ENCODE measurements at places on chromosomes 3 and 15.

- DNase-seq: peak; percentile 3
Observed at GRCh38 chr15:70584838-70585706, 178.3 kb downstream of the UACA start.

- DNase-seq: no peak
Observed at GRCh38 chr3:111732252-111732879, 126.7 kb upstream of the PHLDB2 start.

GRCh38 chr3:31514570-31514969 is 18.2 kb upstream of the STT3B start:
- DNase-seq: no peak

DNA sequence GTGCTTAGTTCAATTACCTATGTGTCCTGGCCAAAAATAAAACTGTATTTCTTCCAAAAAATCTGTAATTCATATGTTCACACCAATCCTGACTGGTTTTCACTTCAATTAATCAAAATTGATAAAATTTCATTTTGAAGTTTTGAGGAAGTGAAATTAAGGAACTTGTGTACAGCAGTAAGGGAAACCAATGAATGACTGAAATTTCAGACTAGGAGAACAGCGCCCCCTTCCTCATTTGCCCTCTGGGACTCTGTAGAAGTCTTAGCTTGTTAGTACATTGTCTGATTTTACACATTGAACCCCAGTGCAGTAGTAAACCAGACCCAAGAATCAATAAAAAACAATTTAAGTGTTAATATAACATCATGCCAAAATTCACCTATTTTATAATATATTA is 495.3 kb upstream of the AGTR1 start:
- no peak for DNase-seq

DNA sequence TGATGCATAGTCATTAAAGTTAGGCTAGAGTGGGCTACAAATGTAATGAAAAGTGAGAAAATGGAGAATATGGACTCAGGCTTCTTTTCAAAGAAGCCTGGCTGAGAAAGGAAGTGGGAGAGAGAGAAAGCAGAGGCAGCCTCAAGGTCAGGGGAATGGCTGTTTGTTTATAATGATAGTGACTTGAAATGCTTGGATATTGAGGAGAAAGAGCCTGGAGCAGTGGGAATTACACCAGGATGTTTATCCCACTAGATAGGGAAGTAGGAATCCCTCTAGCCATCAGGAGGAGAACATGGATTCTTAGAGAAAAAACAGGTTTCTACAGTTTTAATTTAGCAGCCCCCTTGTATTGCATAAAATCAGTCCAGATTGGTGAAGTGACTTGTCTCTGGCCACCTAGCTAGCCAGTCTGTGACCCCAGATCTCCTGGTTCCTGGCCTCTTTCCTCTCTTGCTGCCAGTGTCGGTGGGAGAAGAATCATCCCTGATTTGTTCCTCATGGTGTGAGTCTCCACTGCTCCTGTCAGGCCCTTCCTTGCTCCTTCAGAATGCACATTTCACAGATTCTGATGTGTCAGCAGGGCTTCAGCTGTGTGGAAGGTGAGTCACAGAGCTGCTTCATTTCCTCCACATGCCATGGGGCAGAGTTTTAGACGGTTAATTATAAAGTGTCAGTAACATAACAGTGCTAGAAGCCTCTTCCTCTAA is 32.9 kb downstream of the SEMA6D start:
- no peak for DNase-seq

DNA sequence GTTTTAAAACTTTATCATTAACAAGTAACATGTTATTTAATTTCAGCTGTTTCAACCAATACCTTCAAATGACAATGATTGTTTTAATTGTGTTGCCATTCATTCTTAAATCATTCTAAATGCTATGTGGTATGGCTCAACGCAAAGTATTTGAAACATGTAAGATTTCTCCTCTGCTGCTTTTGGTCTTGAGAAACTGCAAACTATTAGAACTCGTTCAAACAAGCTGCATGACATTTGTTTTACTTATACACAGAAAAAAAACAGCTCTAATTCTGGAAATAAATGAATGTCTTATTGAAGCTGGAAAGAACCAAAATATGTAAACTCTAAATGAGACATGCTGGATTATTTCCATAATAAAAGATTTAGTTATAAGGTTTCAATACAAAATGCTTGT is 29.3 kb downstream of the FBN1 start:
- no peak for DNase-seq

DNA sequence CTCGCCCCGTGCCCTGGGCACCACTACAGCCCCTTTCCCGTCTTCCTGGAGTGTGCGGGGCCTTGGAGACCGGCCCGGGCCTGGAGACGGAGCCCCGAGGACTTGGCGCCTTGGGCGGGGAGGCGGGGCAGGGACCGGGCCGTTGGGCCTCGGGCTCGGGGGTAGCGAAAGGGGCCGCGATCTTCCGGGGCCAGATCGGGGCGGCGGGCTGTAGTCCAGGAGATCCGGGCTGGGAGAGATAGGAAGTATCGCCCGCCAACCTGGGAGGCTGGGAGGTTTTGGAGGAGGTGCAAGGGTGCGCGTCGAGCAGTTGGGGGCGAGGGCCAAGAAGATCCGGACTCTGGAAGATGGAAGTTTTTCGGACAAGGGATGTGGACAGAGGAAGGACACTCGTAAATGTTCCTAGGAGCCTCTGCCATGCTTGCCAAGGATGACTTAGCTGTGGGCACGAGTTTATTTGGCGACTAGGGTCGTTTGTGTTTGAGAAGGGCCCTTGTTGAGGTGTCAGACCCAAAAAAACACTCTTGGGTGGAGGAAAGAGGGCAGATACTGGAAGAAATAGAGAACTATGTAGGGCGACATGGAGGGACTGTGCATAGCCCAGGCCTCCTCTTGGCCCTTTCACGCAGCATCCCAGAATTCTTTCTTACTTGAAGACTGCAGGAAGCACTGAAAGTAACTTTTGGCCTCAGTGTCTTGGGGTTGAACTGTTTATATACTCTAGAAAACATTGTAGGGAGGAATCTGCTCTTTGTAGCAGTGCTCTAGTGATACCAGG is 712 bp downstream of the RTF1 start:
- no peak for DNase-seq

GRCh38 chr3:169146866-169147237 is 516.7 kb downstream of the MECOM start:
- DNase-seq: no peak

- no peak for DNase-seq
Observed at GRCh38 chr3:194928831-194929577, 243.3 kb downstream of the FAM43A start.

GRCh38 chr3:27729325-27729724 is 7.2 kb upstream of the EOMES start:
- no peak for DNase-seq

DNA sequence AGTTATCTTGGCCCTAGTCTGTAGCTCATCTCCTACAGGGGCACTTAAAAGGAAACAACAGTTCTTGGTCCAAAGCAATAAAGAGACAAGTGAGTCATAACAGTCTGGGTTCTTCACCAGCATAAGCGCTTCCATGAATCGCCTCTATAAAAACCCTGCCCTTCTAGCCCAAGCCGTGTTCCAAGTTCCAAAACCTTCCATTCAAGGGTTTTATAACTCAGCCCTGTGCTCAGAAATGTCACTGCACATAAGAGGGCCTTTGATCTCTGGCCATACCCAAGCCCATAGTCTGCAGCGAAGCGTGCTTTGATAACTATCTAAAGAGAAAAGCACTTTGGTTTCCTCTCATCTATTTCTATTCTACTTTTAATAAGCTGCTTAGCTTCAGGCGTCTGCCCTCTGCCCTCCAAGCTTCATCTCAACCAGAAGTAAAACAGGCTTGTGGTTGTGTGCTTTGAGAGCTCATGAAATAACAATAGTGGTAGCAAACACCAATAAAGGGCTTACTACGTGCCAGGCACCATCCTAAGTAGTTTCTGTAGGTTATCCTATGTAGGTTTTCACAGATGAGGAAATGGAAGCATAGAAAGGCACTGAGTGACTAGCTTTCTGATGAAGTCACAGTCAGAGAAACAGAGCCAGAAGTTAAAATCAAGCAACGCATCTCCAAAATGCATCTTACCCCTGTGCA is 64.0 kb upstream of the AKAP13 start:
- no peak for DNase-seq

DNA sequence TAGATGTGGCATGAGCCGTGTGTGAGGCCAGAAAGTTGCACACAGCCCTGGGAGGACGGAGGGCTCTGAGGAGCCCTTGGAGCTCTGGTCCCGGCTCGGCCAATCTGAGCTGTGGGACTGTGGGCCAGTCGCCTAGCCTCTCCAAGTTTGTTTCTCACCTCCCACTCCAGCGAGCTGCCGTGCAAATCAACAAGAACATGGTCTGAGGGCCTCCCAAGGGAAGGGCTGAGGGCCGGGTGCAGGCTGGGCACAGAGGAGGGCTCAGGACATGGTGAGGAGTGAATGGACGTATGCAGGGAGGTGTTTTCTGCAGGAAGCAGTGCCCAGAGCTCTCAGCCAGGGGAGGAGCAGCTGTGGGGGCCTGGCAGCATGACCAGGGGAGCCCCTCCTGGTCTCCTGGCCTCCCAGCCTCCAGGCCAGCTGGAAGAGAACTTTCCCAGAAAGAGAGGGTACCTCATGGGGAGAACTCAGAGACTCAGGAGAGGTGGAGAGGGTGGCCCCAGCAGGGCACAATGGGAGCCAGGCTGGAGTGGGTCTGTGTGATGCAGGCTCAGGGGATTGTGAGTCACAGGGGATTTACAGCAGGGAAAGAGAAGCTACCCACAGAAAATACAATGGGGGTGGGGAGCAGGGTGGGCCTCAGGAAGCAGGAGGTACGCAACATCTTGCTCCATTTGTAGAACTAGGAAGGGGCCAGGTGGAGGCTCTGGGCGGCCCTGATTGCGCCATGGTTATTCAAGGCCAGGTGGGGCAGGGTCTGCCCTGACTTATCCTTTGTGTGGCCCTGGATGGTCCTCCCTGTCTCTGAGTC is 24.8 kb downstream of the PSTPIP1 start:
- DNase-seq: no peak

DNA sequence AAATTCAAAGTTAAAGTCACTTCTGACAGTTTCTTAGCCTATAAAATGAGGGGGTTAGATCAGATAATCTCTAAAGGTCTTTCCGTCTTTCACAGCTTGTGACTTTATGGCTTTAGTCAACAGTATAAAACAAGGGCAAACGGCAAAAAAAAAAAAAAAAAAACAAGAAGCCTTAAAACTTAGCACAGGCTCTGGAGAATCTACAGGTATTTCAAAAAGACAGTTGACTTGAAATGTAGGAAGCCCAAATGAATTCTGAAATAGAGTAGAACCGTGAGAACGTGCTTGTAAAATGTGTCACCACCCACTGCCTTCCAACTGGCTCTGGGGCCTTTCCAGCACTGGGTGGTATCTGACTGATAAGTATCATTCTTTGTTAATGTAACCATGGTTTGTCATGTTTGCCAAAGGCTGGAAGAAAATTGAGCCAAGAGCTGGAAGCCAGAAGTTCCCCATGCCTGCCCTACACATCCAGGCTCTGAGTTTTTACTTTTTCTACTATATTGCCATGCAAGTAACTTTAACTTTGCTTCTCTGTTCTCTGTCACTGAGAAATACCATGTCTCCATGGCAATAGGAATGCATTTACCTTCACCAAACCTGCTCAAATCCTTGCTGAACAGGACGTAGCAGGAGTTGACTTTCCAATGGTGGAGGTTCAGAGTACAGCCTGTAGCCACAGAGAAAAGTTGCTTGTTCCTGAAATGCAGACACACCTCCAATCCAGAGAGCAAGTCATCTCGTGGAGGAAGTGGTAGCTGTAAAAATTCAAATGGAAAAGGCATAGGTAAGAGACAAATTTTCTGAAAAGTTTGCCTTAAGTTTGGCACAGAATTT is 35.8 kb upstream of the THSD4 start:
- DNase-seq: no peak

GRCh38 chr3:133469140-133469731 is 69.4 kb downstream of the BFSP2 start:
- DNase-seq: no peak

DNA sequence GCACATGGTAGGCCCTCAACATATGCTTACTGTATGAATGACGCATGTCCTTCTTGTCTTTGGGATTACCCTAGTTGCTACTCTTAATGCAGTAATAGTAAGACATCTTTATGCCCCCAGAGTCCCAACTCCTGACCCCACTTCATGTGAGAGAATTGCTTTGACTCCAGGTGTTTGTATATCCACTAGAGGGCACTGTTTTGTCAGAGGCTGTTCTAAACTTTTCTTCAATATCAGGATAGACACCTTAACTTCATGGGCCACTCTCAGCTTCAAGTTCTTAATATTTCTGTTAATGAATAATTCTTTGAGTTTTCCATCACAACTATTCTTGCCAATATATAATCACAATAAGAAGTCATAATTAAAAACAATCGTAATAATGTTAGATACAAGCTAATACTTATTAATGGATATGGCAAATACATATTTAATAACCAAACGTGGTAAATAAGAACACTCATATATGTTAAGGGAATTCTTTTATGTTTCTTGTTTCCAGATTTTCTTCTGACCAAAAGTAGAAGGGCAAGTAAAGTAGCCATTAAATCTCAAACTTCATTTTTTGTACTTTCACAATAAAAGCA is 337.2 kb upstream of the DNAJC19 start:
- DNase-seq: no peak

DNA sequence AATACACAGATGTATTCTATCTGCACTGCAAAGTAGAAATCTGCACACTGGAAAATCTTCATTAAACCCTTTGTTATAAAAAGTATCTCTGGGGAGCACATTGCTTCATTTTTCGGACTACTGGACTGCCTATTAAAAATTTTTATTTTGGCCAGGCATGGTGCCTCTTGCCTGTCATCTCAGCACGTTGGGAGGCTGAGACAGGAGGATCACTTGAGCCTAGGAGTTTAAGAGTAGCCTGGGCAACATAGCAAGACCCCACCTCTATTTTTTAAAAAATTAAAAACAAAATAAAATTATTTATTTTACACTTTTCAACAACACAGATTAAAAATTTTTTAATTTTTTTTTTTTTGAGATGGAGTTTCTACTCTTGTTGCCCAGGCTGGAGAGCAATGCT is 6.0 kb downstream of the SERP1 start:
- DNase-seq: no peak

- no peak for DNase-seq
Observed at GRCh38 chr15:99135194-99135593, 30.3 kb downstream of the SYNM start.

DNA sequence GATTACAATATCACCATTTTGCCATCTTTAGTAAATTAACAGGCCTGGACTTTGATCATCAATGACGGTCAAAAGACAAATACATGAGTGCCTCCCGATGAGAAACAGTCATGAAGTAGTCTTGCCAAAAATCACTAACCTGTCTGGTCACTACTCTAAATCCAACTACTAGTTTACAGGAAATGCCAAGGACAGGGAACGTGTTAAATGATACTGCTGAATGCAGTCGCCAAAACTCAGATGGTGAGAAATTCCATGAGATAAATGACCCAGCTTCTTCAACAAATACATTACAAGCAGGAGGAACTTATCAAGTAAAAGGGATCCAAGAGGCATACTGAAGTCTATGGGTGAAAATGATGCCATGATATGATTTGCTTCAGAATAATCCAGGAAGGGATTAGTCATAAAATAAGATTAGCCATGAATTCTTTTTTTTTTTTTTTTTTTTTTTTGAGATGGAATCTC is 35.8 kb upstream of the ATP13A3 start:
- no peak for DNase-seq

Data from stimulated activated CD8-positive, alpha-beta memory T cell treated with anti-CD3 and anti-CD28 coated beads, Interleukin-4, amount 100 ng/mL, for 1 hour (primary cell).